ENCODE measurements at places on chromosomes 4 and X.

DNA sequence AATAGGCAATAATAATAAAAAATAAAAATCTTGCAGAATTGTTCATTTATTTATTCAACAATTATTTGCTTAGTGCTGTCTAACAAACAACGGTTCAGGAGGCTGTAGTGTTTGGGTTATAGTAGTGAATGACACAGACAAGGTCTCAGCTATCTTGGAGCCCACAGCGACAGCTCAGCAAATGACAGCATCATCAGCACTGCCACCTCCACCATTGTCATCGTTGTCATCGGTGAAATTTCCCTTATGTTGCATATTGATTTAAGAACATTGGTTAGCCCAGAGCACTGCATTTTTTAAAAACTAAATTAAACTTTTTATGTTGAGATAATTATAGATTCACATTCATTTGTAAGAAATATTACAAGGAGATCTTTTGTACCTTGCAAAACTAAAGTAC is 79.9 kb downstream of the TRAPPC11 start:
- no peak for DNase-seq

DNA sequence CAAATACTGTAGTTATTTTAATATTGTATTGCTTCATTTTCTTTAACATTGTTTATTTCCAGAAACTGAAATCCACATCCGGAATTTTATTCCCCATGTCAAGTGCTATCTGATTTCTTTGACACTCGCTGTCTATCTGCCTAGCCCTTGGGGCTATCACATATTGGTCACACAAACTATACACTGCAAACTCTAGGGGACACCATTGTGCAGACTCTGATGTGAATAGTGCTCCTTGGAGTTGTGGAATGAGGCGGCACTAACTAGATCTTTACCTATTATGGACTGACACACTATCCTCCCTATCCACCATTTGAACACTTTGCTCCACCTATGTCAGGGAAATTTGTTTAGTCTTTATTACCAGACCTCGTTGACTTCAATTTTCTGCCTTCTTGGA is 534.5 kb downstream of the GLUD2 start:
- no peak for DNase-seq

GRCh38 chr4:88283661-88284438 is 511 bp downstream of the PPM1K start:
- peak; percentile 86 for DNase-seq

DNA sequence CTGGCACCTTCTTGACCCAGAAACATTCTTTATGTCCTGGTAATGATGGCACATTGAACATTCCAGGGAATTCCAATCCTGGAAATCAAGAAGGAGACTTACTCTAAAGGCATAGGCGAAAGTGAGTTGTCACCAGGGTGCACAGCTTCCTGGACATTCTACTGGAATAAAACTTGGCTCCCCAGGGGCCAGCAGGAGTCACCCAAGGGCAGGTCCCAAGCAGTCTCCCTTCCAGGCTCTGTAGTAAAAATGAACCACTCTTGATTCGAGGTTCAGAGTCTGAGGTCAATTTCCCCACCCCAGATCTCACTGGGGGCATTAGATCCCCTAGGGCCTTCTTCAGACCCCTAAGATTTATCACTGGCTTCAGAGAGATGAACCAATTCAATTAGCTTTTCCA is 338.7 kb upstream of the GATB start:
- DNase-seq: no peak

DNA sequence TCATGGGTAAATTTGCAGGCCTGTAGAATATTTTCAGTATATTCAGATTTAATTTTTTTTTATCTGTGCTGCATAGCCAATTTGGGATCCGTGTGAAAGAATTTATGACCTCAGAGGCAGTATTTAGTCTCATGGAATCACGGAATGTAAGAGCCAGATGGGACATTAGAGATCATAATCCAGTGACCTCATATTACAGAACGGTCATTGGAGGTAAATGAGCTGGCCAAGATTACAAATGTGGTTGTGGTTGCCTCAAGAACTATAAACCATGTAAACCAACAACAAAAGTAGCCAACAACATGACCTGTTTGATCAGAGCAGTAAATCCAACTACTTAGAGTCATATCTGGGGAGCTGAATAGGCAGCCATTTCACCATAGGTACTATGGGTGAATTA is 71.6 kb downstream of the AMOT start:
- DNase-seq: no peak

DNA sequence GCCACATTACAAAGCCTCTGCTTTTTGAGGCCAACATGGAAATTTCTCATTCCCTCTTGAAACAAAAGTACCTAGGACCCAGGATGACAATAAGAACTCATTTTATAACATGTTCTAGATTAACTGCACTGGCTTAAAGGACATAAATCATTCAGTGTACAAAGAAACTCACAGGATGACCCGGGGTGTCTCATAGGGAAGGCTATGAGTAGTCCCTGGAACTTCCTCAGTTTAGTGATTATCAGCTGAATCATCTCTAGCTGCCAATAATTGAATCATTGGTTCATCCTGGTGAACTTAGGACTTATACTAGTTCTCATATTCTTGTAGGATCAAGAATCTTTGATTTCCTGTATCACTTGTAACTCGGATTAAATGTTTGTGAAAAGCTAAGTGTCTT is 95.8 kb upstream of the WDR1 start:
- no peak for DNase-seq

- DNase-seq: no peak
These were observed 28.4 kb downstream of the SLAIN2 start for GRCh38 chr4:48369771-48370170.

DNA sequence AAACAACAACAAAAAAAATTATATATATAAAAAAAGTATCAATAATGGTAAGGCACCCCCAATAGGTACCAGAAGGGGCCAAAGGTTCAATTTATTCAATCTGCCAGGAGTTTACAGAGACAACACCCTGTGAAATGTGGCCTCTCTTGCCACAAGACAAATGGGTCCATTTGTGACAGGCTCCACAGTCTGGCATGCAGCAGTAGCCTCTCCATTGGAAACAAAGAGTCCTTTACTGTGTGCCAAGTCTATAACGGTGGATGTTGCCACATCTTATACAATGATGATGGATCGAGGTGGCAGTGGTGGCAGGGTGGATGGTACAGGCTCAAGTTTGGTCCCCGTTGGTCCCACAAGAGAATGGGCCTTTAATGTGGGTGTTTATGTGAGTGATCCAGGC is 70.1 kb upstream of the SH3RF1 start:
- DNase-seq: no peak

GRCh38 chr4:148868191-148868590 is 426.0 kb upstream of the NR3C2 start:
- no peak for DNase-seq

Data from hematopoietic multipotent progenitor cell treated with erythropoietin and hydrocortisone succinate and interleukin-3 and kit ligand, for 4 days (in vitro differentiated cells).